ENCODE measurements at places on chromosomes 12 and 14. TPM values are rescaled to one million over a fixed set of nuclear protein-coding genes. Genes with fewer than 3 reads are reported as not detected.

- DNase-seq, result no peak
Measured at GRCh38 chr12:122090759-122091515, 12.4 kb downstream of the MLXIP start.

- DNase-seq, result no peak
Measured at GRCh38 chr12:54129028-54129903, 59.5 kb downstream of the SMUG1 start.

- DNase-seq, result no peak
Measured at GRCh38 chr12:94205822-94206221, 57.4 kb downstream of the PLXNC1 start.

Gene BBOF1
- total RNA-seq, result 3.9 TPM

DNA sequence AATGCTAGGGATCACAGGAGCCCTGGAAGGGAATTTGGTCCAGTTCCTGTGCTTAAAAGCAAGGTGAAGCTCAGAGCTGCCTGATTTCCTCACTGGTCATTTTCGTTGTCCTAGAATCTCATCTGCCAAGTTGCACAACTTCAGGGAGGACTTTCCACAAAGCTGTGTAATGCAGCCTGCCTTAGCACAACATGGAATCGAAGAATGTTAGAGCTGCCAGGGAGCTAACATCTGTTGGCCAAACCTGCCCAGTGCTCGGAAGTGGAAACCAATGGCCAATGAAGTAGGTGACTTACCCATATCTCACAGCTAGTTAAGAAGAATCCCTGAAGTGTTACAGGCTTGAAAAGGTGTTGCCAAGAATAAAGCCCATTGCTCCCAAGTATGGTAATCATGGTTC, 79.9 kb upstream of the SSTR1 start:
- no peak for DNase-seq

DNA sequence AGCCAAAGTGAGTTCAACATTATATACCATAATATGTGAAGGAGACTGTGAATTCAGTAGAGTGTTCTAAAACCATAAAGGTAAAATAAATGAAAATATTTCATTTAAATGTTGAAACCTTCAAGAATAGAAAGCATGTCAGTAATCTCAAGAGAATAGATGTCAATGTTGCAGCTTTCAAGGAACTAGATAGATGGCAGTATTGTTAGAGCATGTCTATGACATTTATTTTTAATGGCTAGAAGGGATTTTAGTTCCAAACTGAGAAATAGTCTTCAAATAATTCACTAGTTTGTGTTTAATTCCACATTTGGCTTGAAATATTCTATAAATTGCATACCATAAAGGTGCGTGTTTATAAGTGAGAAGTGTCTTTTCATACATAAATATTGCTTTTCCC, 326.5 kb downstream of the FLRT2 start:
- DNase-seq, result no peak

Gene IL26
- not detected for total RNA-seq

DNA sequence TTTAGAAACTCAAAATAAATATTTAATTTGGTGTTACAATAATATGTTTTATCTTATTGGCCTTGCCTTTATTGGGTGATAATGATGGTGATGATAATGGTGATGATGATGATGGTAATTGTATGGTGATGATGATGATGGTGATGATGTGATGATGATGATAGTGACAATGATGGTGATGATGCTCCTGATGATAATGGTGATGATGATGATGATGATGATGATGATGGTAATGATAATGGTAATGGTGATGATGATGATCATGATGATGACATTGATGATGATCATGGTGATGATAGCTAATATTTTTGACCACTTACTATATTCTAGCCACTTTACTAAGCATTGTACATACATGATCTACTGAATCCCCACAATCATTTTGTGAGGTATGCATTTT, 1548.6 kb upstream of the TMEM132C start:
- no peak for DNase-seq

- peak; percentile 92 for DNase-seq
Measured at GRCh38 chr12:6613776-6614512, 6.8 kb upstream of the CHD4 start.

Gene GRIN2B
- 0.80 TPM for total RNA-seq

DNA sequence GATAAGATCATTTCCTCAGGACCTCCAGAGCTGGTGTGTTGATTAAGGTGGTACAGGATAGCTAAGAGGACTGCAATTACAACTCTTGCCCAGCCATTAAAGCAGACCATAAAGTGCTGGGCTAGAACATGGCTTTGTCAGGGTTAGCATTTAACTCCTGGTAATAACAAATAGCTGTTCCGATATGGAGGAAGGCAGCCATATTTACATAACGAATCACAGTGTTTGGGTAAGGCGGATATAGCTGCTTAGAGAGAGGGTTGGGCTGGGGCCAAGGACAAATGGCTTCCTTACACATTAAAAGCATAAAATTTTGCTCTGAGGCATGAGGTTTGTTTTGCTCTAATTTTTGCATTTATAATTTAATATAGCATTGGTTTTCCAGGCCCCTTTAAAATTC, 297.7 kb upstream of the DDHD1 start:
- no peak for DNase-seq

GRCh38 chr14:21852061-21852664, 178.5 kb upstream of the OR4E1 start:
- peak; percentile 59 for DNase-seq
